Stimulated activated CD4-positive, alpha-beta T cell treated with anti-CD3 and anti-CD28 coated beads, Interleukin-15, amount 100 ng/mL, for 1 hour (primary cell): ENCODE measurements at places on chromosomes 7 and 10.
A peak's percentile ranks its signal among the peaks of the same experiment; 100 is the strongest.

GRCh38 chr7:150439967-150440366 lies 10.5 kb upstream of the GIMAP8 start:
- no peak for DNase-seq

DNA sequence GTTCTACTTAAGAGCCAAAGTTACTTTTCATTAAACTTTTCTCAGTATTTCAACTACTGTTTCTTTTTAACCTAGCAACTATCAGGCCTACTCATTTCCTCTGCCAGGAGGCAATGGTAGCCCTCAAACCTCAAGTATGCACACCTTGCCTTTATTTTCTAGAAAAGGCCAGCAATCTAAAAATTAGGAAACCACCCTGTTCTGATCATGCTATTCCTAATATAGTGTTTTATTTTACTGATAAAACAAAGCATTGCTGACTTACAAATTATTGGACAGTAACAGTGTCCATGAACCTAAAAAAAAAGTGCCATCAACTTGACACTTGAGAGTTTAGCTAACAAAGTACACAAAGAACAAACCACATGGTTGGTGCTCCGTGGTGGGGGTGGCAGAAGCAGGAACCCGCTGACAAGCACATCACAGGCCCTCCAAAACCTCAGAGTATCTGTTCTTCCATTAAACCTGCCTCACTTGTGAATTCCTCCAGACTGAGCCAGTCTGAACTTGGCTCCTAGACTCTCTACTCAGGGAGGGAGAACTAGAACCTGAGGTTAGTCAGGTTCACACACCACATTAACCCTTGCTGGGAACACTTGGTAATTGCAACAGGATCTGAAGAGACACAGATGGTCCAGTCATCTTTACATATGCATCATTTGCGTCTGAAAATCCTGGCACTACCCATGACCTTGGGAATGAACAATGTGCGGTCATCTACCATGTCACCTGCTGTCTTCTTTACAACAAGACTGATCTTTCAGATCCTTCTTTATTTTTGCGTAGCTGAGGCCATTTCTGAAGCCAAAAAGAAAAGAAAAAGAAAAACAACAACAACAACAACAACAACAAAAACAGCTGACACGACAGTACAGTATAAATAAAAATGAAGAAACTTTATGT lies 31.9 kb downstream of the PIP4K2A start:
- DNase-seq = no peak

DNA sequence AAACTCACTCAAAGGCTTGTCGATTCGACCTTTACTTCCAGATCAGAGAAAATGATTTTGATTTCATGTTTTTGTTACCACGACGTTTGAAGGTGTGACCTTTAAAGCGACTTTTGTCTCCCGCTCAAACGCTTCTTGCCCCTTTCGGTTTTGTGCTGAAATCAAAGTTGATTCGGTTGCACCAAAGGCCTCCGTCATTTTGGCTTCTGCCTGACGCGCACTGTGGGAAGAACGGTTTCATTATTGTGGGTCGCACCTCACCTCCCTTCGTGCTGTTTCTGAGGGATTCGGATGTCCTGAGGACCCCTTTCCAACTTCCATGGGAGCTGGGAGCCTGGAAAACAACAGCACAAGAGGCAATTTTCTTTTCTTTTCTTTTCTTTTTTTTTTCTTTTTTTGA lies 176.9 kb downstream of the DNAJB6 start:
- DNase-seq = no peak

- DNase-seq = no peak
Observed at GRCh38 chr7:147509035-147509501, 1081.5 kb upstream of the C7orf33 start.

- DNase-seq = no peak
Observed at GRCh38 chr7:1015196-1016121, 28.9 kb upstream of the GPR146 start.

GRCh38 chr10:22320591-22321155 lies at the start of gene BMI1:
Gene BMI1, plus strand, starts transcription at chr10:22321099. Its CDS starts 5,351 bp downstream, at chr10:22326450.
- DNase-seq = peak; percentile 62

DNA sequence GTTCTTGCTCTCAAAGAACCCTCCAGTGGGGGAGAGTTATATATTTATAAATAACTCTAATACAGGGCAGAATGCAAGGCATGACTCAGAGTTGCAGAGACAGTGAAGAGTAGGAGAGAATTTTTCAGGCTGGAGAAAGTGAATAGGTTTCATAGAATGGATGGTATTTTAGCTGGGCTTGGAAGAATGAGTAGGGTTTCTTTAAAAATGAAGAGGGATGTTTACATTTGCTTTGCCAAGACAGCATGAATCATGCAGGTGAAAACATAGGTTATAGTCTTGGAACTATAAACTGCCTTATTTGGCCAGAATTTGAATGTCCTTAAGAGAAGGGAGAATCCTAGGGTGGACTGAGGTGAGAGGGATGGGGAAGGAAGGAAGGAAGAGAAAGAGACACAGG lies 124.8 kb downstream of the CPED1 start:
- no peak for DNase-seq

DNA sequence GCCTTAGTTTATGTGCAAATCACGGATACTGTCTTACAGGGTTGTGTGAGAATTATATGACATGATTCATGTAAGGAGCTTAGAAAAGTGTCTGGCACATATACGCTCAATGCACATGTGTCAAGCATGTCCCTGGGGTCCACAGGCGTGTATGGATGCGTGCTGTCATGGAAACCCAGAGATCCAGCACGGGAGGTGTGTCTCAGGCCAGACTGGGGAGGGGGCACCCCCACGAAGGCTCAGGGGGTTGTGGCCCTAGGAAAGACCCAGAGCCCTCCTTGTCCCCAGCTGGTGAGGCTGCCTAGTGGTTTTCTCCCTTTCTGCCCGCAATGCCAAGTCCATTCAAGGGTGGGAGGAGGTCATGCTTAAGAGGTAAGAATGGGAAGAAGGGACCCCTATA lies 9.1 kb downstream of the BTBD16 start:
- no peak for DNase-seq

DNA sequence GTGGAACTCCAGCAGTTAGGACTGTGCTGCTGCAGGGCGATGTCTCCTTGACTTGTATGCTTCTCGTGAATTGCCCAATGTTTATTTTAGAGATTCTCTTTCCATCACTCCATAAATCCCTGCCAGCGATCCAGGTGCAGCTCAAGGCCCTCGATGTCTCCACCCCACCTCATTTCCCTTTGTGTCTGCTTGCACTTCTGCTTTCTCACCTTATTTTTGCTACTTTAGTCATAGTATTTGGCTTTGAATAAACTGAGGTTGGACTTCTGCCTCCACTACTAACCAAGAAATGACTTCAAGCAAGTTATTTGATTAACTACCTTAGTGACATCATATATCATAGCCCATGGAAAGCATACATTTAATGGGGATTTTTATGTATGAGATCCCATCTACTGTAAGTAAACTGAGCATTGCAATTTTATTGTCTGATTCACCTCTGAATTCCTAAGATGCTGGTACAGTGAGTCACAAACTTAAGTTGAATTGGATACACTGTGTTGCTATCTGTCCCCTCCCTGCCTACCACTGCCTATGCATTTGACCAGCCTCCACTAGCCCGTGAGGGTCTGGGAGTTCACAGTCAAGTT lies 255.8 kb downstream of the ABCA13 start:
- no peak for DNase-seq

- no peak for DNase-seq
Observed at GRCh38 chr7:19705663-19706062, 3.2 kb downstream of the POLR1F start.

DNA sequence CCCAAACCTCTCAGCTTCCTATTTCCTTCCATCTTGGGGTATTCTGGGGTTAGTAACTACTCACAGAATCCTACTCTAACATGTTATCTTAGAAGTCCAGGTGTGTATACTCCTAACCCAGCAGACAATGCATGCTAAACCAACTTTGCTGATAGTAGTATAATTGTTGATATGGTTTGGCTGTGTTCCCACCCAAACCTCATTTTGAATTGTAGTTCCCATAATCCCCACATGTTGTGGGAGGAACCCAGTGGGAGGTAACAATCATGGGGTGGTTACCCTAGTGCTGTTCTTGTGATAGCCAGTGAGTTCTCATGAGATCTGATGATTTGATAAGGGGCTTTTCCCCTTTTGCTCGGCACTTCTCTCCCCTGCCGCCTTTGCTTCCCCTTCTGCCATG lies 135.1 kb downstream of the CHRM2 start:
- DNase-seq = no peak

GRCh38 chr7:44849259-44849884 lies 1.5 kb upstream of the H2AZ2 start:
- DNase-seq = no peak

DNA sequence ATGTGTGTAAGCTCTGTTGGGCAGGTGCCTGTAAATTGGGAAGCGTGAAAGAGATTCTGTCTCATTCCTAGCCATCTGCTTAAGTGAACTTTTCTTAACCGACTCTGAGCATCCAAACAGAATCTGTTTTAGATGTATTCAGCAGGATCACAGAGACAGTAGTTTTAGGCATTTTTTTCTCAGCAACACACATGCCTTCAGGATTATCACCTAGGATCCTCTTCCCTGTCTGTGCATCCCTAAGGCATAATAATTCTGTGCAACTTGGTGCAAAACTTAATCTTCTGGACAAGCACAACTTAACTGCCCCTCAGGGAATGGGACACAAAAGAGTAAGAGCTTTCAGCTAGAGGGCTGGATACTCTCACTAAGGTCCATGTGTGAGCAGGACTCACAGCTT lies 284.8 kb downstream of the C7orf25 start:
- DNase-seq = no peak

GRCh38 chr10:30074090-30074489 lies 14.7 kb upstream of the JCAD start:
- no peak for DNase-seq

GRCh38 chr10:59869594-59869940 lies 36.8 kb downstream of the CCDC6 start:
- DNase-seq = no peak

- DNase-seq = no peak
Observed at GRCh38 chr10:43885842-43886241, 237.2 kb upstream of the ZNF32 start.

- no peak for DNase-seq
Observed at GRCh38 chr10:59687657-59688056, 22.0 kb downstream of the SLC16A9 start.

DNA sequence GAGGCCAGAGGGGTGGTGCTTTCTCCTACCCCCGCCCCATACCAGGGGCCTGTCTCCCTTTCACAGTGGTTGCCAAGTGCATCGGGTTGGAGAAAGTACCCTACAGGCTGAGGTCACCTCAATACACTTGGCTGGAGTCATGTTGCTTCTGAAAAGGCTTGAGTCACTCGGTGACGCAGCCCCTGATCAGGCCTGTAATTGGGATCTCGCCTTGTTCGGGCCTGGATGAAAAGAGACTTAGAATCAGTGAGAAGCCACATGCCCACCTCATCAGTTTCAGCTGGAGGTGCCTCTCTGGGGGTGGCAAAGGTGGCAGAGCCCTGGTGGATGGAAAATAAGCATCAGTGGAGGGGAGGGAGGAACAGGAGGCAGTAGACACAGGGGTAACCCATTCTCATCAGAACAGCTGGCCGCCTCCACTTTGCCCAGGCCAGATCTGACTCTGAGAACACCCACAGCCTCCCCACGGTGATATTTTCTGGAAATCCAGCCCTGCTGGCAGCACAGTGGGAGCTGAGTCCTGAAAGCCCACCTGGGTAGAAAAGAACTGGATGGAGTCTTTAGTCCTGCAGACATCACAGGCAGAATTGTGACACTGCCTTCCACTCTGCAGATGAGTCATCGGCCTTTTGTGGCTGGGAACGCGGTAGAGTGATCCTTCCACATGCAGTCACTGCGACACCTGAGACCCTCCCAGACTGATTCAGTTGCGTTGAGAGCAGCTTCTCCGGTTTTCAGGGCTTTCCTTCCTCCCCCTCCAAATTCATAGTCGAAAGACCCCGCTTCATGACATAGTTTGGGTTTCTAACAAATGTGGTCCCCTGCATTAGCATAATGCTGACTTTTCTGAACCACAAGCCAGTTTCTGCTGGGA lies 108.0 kb downstream of the GRK5 start:
- DNase-seq = peak; percentile 46

- no peak for DNase-seq
Observed at GRCh38 chr7:106657085-106657991, 3.6 kb downstream of the CCDC71L start.

DNA sequence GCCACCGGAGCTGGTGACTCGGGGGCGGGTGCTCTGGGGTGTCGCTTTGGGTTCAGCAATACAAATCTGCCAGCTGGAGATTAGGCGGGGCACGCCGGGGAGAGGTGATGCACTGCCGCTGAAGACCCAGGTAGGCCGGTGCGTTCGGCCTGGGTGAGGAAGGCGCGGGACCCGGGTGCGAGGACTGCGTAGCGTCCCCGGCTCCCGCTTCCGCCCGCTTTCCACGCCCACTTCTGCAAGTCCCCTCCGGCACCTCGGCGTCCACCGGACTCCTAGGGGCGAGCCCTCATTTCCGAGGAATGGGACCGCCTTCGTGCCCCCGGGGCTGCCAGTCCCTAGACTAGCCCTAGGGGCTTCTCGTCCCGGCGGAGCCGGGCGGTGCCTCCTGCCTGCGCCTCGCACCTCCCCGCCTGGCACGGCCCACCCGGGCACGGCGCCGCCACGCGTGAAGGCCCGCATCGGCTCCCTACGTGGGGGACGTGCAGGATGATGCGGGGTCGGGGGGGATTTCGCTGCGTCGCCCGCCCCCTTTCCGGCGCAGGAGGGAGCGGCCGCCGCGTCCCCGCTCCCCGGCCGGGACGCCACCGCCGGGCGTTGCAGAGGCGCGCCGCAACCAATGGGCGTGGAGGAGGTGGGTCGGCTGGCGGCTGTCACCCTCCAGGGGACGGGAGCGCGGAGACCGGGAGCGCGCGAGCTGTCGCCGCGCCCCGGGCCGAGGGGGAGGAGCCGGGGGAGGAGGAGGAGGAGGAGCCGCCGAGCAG lies 40.0 kb downstream of the HK1 start:
- peak; percentile 90 for DNase-seq

- DNase-seq = no peak
Observed at GRCh38 chr7:24024276-24025068, 259.5 kb upstream of the NPY start.

GRCh38 chr10:109464949-109465348 lies 458.4 kb downstream of the XPNPEP1 start:
- no peak for DNase-seq

DNA sequence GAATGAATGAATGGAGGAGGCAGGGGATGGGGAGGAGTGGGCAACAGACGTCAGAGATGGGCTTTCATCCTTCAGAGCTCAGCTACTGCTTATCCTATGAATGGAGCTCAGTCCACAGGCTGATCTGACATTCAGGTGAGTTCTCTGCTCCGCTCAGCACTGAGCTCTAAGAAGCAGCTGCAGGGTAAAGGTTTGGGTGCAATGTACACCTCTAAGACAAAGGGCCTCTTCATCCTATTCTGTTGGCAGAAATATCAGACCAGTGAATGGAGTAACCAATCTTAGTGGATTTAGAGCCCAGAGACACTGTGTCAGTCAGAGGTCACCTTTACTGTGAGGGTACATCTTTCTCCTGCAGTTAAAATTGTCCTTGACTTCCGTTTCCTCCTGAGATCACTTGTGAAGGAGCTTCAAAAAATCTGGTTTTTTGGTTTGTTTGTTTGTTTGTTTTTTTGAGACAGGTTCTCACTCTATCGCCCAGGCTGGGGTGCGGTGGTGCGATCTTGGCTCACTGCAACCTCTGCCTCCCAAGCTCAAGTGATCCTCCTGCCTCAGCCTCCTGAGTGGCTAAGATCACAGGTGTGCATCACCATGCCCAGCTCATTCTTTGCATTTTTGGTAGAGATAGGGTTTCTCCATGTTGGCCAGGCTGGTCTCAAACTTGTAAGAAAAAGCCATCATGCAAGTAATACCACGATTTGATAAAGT lies 5.1 kb upstream of the CCZ1B start:
- DNase-seq = no peak
